Cardiac muscle cell (in vitro differentiated cells and primary cell): ENCODE measurements at places on chromosomes 2 and 18. TPM values are rescaled to one million over a fixed set of nuclear protein-coding genes. Genes with fewer than 3 reads are reported as not detected.

GRCh38 chr2:45852450-45853150 is 201.1 kb downstream of the PRKCE start:
- no peak for DNase-seq

The MDH1B gene
- total RNA-seq, result 2.9 and 4.7 TPM in 2 replicates

GRCh38 chr2:106044021-106044420 is 150.1 kb downstream of the UXS1 start:
- DNase-seq, result no peak

GRCh38 chr18:10318691-10318970 is 135.8 kb upstream of the APCDD1 start:
- peak; percentile 22 for DNase-seq

- DNase-seq, result no peak
Observed at GRCh38 chr18:64331419-64331818, 182.5 kb upstream of the LINC00305 start.

GRCh38 chr2:105364436-105365139 is 27.2 kb downstream of the C2orf49 start:
- DNase-seq, result no peak

The SULT1C4 gene
- total RNA-seq, result 9.3 and 14.3 TPM in 2 replicates

GRCh38 chr2:104487366-104487765 is 366.5 kb upstream of the POU3F3 start:
- DNase-seq, result no peak

GRCh38 chr2:54330162-54330925 is 74.3 kb upstream of the TSPYL6 start:
- peak; percentile 98 for DNase-seq

DNA sequence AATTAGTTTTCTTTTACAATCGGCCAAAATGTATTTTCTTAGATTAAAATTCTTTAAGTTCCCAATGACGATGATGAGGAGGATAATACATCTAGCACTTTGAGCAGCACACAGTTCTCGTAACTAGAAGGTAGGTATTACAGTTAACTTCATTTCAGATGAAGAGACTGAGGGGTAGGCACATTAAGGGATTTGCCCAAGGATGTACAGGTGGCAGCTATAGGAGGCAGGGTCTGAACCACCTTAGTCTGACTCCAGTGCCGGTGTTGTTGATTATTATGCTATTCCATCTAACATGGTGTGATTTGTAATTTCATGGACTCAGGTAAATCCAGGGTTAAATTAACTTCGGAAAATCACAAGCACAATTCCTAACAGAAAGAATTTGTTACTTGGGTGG is 1.1 kb downstream of the CD28 start:
- no peak for DNase-seq

- DNase-seq, result no peak
Observed at GRCh38 chr2:85590950-85591349, 4.6 kb upstream of the RNF181 start.

- no peak for DNase-seq
Observed at GRCh38 chr2:70702711-70703395, 65.1 kb downstream of the ADD2 start.

The HOXD1 gene
- not detected in 2 replicates for total RNA-seq

The DYNAP gene
- total RNA-seq, result not detected in 2 replicates

DNA sequence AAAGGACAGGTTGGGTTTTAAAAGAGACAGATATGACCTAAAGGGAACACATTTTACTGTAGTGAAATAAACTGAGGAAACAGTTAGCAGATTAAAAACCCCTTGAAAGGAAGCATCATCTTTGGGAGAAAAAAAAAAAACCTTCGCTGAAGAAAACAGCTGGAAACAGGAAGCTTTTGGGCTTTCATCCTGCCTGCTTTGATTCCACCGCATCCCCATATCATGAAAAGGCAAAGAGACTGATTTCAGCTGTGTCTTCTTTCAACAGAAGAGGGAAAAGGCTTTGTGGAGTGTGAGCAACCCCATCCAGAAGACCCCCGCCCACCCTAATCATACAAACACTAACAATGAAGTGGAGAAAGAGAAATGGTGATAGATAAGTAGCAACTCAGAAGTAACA is 86.4 kb downstream of the TCF4 start:
- no peak for DNase-seq

The IGFBP5 gene
- total RNA-seq, result 132 and 229 TPM in 2 replicates

GRCh38 chr18:71682591-71682990 is 861.6 kb downstream of the CBLN2 start:
- DNase-seq, result no peak

DNA sequence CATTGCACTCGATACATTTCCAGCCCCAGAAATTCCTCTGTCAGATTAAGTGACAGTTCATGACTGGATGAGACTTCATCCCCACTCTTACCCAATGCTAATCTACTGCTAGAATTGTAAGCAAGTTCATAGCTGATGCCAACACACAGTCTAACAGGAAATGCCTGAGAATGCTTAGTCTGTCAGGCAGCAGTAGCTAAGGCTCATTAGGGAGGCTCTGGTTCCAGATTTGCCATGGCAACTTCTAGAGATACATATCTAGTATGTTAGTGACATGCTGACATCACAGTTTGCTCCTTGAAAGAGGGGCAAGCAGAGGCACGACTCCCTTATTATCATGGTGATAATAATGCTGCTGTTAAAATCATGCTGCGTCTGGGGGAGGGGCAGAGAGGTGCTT is 198.4 kb downstream of the RBM43 start:
- no peak for DNase-seq

DNA sequence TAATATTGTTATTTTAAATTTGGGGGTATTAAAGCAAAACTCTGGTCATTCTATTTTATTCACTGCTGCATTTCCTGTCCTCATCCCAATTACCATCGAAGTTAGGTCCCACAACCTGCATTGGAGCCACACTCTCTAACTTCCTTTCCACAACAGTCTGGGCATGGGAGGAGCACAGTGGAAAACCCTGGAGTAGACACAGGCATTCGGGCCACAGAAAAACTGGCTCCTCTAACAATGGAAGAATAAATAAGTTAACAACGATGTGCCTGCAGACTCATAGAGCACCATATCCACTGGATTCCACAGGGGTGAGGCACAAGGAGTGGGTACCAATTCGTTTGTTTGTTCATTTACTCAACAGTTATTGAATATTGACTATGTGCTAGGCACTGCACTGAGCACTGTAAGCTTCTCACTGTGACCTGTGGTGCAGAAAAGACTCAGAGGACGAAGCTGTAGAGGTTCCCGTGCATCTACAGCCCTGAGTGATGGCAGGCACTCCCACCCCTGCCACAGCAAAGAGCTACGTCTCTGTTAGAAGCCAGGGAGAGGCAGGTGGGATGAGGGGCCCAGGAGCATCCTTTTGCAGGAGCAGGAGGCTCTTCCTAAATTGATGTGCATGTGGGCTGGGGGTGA is 154.2 kb upstream of the PGAP1 start:
- no peak for DNase-seq
